ENCODE measurements at places on chromosomes 5 and 9.

- DNase-seq, result no peak
Measured at GRCh38 chr9:96183751-96184150, 118.2 kb downstream of the HSD17B3 start.

DNA sequence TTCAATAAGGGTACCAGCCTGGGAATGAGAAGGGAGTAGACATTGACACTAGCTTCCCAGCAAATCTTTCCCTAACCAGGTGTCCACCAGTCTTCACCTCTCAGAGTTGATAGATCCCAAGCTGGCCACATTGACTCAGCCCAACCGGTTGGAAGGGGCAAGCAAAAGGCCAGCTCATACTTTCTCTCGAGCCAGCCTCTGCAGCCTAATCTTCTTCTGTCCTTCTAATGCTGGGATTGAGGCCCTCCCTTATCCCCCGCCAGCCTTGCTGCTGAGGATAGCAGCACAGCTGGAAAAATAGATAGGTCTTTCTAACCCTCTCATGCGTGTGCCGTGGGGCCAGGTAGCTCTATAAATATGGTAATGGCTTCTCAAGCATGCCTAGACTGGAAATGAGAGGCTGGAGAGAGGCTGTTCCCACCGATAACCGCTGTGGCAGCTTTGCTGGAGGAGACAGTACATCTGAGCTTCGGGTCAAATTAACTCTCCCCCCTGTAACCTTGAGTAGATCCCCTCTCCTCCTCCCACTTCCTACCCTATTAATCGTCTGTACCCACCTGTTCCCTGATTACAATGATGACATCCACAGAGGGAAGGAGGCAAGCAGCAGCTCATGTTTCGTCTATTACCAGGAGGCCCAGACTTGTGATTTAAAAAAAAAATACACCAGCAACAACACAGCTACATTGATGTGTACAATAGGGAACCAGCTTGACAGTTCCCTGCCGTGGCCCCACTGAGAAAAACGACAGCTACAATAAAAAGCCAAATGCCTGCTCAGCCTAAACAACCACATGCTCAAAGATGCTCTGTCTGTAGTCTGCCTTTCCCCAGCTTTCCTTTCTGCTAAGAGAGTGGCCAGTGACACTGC lies 219.9 kb upstream of the BRINP1 start:
- DNase-seq, result no peak

DNA sequence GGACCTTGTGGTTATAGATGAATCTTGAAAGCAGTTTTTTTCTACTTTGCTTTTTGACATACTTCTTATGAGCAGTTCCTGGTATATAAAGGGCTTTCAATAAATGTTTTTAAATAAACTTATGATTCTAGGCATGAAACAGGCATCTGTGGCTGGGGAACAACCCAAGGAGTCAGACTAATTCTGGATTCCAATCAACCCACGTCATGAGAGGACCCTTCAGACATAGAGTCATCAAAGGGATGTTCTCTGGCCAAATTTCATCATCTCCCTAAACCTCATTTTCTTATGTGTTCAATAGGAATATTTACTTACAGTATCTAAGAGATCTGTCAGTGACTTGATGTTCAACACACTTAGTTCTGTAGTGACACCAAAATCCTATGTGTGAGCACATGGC lies 243.8 kb upstream of the ZNF462 start:
- DNase-seq, result no peak

- no peak for DNase-seq
Measured at GRCh38 chr5:168793841-168794837, 215.0 kb upstream of the PANK3 start.

DNA sequence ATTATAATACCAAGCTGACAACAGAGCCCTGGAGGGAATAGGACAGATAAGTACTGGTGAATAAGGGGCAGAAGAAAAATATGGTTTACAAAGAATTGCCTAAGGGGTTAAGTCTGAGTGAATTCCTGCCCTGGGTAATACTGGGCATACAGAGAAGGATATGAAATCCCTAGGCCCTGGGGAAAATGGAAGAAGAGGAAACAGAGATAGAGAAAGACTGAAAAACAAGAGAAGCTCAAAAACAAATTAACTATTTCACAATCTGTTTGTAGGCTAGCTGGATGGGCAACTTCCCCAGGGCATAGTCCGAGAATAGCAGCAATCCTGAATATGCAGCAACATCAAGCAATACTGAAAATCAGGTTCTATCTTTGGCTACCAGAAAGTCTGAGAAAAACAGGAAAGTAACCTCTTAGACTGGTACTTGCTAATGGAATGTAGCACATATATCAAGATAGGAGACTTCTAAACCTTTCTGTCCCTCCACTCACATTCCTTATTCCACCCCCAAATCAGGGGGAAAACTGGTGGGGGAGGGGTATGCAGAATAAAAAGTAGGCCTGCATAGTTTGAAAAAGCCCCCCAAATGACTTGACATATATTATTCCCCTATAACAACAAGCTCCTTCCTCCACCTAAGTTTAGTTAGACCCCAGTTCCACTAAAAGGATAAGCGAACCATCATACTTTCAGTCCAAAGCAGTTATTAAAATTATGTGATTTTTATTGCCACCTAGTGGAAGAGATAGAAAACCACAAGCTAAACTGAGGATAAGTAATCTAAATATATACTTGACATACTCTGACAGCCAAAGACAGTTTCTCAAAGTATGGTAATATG lies 20.6 kb downstream of the SLC38A9 start:
- DNase-seq, result no peak

DNA sequence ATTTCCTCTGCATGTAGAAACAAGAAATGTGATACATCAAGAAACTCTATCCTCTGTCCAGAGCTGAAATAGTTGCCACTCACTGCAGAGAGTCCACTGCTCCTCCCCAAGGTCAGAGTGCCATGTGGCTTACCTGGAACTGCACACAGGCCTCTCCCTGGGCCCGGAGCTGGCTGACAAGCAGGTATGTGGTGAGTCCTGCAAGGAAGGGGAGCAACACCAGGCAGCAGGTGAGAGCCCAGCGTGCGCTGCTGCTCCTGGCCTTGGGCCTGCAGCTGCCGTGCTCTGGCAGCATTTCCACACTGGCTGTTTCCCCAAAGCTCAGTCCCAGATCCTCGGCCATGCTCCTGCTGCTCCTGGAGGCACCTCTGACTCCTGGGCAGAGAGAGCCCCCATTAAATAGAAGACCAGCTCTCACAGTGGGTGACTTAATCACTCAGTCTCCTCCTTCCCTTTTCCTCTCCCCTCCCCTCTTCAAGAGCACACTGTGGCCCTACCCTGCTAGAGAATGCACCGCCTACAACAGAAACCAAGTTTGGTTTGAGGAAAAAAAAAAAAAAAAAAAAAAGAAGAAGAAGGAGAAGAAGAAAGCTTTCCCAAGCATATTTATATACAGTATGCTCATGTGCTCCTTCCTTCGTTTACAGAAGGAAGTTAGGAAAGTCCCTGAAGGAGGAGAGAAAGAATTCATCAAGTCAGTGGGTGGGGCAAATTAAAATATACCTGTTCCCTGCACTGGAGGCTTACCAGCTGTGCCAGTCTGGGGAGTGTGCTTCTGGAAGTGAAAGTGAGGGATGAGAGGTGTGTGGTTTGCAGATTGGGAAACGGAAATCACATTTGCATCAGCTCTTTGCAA lies at the start of gene TNFSF15:
TNFSF15 (minus strand) TSS at position 370 of the 856 bp plus-strand sequence; CDS start at position 343, 27 bp downstream.
- no peak for DNase-seq

- DNase-seq, result no peak
Measured at GRCh38 chr5:111966290-111966689, 209.3 kb upstream of the NREP start.

DNA sequence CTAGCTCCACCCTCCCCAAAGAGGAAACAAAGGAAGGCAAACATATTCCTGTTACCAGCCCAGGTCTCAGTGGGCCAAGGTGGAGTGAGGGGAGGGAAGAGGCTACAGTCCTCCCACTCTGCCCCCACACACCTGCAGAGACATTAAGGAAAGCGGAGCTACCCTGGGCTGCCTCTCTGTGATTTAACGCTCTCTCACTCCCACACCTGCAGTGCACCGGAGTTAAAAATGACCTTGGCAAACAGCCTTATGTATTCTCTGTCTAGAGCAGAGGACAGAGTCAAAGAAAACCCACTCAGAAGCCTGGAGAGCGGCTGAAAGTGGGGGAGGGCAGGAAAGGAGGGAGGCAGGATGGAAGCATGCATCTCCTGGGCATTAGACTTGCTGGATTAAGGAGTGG lies 32.7 kb downstream of the KCNIP1 start:
- no peak for DNase-seq

DNA sequence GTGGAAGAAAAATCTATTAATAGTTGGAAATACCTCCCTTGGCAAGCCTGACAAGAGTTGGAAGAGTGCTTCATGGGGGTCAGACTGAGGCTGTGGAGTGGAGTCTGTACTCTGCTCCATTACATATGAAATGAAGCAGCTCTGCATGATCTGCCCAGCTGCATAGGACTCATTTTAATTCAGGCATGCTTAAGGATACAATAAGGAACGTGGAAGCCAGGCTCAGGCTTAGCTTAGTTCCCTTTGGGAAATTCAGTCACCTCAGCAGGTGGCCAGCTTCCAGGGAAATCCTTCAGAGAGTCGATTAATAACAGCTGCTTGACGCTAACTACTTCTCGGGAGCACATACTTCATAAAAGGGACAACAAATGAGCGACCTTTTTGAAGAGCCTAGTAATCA lies 1672.9 kb upstream of the WWC1 start:
- DNase-seq, result no peak

- no peak for DNase-seq
Measured at GRCh38 chr5:96431376-96432187, 1.5 kb downstream of the PCSK1 start.

GRCh38 chr9:34647651-34648050 lies 1.2 kb downstream of the GALT start:
- DNase-seq, result peak; percentile 66

DNA sequence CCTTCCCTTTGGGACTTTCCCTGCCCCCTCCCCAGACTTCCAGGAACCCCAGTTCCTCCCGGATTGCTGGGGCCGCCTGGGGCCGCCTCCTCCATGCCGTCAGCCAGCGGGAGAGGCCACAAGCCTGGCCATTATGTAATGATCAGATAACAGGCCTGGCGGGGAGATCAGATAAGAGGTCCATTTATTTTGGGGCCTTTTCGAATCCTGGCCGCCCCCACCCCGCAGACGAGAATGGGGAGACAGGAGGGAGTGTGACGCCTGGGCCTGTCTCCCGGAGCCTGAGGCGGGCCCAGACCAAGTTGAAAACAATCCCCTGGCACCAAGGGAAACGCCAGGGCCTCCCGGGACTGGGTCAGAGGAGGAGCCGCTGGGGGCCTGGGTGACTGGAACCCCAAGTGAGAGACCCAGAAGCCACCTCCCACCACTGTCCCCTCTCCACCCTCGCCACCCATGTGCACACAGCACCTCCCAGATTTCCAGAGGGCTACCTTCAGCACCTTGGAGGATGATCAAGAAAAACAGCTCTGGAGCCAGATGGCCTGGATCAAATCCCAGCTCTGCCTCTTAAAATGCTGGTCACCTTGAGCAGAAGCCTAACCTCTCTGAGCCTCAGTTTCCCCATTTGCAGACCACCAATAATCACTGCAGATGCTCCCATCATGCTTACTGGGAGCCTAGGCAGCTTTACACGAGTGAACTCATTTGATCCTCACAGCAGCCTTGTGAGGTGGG lies 7.8 kb downstream of the ENG start:
- no peak for DNase-seq

DNA sequence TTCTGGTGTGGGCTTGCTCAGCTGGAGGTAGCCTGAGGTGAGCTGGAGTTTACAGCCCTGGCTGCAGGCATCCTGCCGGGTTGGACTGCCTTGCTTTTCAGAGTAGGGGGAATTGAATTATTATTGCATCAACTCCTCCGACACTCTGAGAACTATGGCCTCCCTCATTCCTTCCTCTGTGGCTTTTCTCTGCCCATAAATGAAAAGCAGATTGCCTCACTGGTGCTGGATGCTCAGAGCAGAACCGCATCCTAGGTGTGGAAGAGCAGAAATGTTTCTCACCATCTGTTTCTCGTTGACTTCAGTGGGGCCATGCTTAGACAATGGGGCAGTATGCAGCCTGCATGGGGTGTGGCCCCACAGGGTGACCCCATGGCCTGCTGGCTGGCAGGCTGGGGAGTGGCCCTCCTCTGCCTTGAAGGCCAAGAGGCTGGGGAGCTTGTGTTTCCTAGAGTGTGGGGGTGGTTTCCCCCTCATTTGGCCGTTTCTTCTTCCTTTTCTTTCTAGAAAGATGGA lies 27.3 kb upstream of the TGFBI start:
- DNase-seq, result no peak

DNA sequence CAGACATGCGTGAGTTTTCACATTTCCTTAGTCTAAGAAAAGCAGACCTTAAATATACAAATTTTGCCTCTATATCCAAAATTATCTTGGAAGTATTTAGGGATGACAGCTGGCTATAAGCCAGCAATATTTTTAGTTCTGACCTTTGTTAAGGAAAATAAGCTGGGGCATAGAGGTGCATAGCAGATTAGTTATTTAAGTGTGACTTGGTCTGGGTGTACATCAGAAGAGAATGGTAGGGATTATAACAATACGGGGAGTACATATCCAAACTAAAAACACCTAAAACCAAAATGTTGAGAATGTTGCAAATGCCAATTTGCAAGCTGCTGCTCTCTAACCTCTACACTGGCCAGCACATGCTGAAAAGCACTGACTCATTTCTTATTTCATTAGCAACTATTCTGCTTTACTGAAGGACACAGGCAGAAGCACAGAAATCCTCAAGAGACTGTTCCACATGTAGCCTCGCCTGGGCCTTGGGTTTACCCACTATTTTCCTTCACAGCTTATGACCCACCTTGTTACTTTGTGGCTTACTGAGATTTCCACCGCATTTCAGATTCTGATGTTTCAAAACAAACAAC lies 22.3 kb downstream of the LEAP2 start:
- DNase-seq, result no peak

- DNase-seq, result no peak
Measured at GRCh38 chr5:133799571-133800237, 168.7 kb downstream of the C5orf15 start.

DNA sequence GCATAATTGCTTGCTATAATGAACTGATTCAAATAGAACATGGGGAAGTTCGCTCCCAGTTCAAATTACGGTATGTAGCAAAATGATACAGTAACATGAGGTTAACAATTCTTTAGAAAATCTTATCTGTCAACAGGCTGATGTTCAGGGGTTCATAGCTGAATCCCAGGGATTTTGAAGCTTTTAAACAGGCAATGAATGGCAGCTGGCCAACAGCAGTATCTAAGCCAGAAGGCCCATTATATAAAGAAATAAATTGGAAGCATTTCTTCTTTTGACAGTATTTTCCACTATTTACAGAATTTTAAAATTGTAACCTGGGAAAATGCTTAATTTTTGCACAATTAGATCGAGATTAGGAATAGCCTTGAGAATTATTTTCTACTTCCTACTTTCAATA lies 126.8 kb downstream of the PDE8B start:
- DNase-seq, result no peak

DNA sequence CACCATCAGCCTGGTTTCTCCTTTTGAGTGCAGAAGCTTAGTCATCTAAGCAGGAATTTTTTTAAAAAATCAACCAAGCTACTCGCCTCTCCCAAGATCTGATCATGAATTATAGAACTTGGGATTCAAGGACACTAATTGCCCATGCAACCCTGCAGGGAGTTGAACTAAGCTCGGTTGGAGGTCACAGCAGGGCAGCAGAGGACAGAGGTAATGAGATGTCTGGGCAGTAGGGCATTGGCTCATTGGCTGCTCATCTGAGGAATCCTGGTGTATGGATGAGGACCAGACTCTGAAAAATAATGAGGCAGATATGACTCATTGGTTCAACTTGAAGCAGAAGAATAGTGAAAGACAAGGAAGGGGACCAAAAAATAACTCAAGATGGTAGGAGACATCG lies 111.8 kb upstream of the TLE1 start:
- DNase-seq, result no peak

- no peak for DNase-seq
Measured at GRCh38 chr9:21624675-21625644, 142.8 kb upstream of the IFNE start.

GRCh38 chr5:14720236-14720923 lies 55.9 kb downstream of the OTULIN start:
- no peak for DNase-seq

All from activated effector memory CD4-positive, alpha-beta T cell treated with anti-CD3 and anti-CD28 coated beads, Interleukin-2, amount 50 U/mL, for 16 hours (primary cell).